Activated CD4-positive, alpha-beta memory T cell treated with anti-CD3 and anti-CD28 coated beads, Interleukin-2, amount 10 ng/mL, durations not matched to agents 7 days and 5 days (primary cell): ENCODE measurements at places on chromosomes 3 and 15. TPM values are rescaled to one million over a fixed set of nuclear protein-coding genes. Genes with fewer than 3 reads are reported as not detected.
A peak's percentile ranks its signal among the peaks of the same experiment; 100 is the strongest.

DNA sequence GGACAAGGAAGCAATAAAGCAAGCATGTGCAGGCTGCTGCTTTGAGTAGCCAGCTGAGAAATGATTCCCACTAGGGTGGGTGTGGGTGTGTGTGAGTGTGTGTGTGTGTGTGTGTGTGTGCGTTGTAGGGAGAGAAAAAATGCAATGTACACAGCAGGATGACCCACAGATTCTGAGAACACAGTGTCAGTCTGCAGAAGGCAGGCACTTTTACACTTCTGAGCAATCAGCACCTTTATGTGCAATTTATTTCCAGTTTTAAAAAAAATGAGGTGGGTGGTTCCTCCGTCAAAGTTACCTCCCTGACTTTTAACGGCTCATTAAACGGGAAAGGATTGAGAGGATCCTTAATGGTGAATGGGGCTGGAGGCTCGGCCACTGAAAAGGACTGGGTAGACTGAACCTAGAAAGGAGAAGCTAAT lies 38.5 kb upstream of the LIPC start:
- no peak for DNase-seq

GRCh38 chr15:84653910-84654688 lies at the start of gene WDR73:
Gene WDR73 (minus strand): TSS chr15:84654283. CDS start chr15:84654274, 9 bp downstream.
- peak; percentile 98 for DNase-seq

GRCh38 chr15:23648920-23649515 lies 1.4 kb upstream of the MAGEL2 start:
- no peak for DNase-seq

DNA sequence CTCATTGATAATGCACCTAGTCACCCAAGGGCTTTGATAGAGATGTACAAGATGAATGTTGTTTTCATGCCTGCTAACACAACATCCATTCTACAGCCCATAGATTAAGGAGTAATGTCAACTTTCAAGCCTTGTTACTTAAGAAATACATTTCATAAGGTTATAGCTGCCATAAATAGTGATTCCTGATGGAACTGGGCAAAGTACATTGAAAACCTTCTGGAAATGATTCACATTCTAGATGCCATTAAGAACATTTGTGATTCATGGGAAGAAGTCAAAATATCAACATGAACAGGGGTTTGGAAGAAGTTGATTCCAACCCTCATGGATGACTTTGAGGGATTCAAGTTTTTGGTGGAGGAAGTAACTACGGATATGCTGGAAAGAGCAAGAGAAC lies 135.2 kb downstream of the TLE3 start:
- no peak for DNase-seq

DNA sequence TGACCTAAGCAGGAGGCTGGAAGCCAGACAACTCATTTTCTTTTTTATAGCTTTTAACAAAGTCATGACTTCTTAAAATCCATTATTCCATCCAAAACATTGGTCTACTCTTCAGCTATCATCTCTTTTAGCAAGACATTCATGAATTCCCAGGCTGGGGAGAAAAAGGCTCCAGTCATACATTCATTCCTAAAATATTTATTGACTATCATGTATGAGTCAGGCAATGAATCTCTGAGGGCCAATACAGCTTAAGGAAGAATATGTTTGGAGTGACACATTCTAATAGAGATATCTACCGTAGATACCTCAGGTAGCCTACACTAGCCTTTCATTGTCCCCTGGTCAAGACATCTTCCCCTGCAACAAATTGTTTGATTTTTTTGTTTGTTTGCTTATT lies 196.4 kb upstream of the NANOGP8 start:
- DNase-seq, result no peak

DNA sequence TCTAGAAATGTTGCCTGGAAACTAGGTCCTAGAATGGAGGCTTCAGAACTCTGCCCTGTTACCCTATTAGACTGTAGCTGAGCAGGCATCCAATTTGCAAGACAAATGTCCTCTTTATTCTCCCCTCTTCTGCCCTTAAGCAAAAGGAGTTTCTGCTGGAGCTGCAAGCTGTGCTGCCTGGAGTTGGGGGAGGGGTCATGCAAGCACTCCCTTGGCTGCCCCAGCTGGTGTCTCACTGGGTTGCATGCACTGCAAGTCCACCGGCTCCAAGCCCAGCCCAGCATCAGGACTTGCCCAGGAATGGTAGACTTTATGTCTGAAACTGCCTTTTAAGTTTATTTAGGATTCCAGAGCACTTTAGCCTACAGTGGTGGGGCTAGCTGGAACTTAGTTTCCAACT lies 15.7 kb upstream of the RBP2 start:
- no peak for DNase-seq

DNA sequence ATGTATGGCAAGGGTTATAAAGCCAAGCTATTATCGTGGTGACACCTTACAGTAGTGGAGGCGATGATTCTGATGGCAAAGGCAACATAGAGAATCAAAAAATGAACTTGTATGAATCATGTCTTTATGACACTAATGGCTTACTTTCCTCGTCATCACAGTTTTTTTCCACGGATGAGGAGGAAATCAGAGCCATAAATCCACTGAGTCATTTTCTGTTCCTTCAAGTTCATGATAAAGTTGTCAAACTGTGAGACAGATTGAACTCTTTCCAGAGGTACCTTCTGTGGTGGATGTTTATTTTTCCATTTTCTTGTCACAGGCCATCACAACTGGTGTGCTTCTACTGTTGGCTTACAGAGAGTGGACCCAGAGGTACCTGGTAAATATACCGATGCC lies 8.5 kb downstream of the TMEM212 start:
- no peak for DNase-seq

DNA sequence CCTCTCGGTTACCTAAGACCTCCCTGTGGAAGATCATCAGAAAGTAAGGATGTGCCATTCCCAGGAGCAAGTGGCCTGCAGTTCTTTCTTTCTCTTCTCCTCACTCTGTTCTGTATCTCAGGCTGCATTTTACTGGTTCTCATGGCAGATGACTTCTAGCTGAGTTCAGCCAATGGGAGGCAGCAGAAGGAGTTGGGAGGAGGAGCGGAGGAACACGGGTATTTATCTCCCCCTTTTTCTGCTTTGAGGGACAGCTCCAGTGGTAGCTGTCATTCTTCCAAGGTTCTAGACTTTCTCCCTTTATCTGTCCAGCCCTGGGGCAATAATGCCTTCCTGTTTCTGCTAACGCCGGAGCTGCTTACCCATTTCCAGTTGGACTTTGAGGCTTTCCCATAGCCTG lies 339.9 kb downstream of the NR2F2 start:
- no peak for DNase-seq

GRCh38 chr3:44988073-44988472 lies 12.0 kb downstream of the EXOSC7 start:
- no peak for DNase-seq

GRCh38 chr15:94247789-94248638 lies 16.7 kb downstream of the MCTP2 start:
- no peak for DNase-seq

DNA sequence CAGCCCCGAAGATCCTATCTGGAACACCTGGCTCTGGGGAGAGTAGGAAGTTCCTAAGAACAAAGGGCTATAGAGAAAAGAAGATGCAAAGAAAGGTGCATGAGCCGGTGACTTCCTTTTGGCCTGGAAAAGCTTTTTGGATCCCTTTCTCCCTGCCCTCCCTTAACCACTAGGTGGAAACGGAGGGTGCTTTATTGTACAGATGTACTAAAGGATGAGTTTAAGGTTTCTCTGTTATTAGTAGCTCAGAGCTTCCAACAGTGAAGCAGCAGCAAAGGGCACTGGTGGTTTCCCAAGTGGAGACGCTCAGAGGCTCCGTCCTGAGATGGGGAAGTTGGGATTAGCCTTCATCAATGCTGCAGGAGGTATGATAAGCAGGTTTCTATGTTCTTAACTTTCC lies 5.9 kb upstream of the ADGRG7 start:
- DNase-seq, result no peak

GRCh38 chr3:151156618-151157216 lies 46.3 kb downstream of the GPR171 start:
- peak; percentile 21 for DNase-seq

- no peak for DNase-seq
Measured at GRCh38 chr3:133410191-133410892, 10.5 kb downstream of the BFSP2 start.

DNA sequence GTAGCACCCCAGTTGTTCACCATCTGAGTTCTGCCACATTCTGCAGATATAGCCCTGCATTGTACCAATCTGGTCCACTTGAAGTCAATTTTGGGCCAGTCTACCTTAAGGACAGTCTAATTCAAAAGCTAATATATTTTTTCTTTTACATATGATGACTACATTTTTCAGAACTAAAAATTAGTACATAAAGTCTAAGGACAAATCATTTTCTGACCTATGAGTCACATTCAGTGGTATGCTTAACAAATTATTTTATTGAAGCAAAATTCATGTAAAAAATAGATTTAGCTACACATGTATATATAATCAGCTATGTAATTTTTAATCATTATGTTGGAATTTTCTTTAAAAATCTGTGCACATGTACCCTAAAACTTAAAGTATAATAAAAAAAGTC lies 52.1 kb upstream of the IL12A start:
- no peak for DNase-seq

Gene SAXO2
- total RNA-seq, result not detected

Gene SCN11A
- total RNA-seq, result not detected

Gene TTC21A
- total RNA-seq, result 11.2 TPM

Gene SCAANT1
- total RNA-seq, result not detected
